ENCODE measurements at places on chromosomes 3 and 15.

- no peak for DNase-seq
Observed at GRCh38 chr3:14898929-14899328, 48.5 kb upstream of the NR2C2 start.

- no peak for DNase-seq
Observed at GRCh38 chr3:56772952-56773938, 28.5 kb downstream of the ARHGEF3 start.

- no peak for DNase-seq
Observed at GRCh38 chr15:72184165-72184811, 13.3 kb downstream of the GRAMD2A start.

DNA sequence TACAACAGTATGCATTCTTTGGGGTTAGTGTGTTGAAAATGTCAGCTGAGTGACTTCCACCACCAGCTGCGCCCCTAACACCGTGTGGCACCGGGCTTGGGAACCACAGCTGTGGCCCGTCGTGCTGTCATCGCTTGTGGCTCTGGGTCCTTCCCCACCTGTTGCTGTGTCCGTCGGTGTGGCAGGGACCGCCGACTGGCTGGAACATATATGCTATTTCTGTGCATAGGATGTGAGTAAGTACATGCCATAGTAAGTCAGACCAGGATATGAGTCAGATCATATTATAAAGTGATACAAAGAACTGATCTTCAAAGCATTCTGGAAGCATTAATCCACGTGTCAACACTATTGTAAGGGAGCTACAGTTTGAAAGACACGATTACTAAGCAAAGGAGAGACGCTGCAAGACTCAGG lies 31.9 kb downstream of the EHD4 start:
- DNase-seq, result no peak

DNA sequence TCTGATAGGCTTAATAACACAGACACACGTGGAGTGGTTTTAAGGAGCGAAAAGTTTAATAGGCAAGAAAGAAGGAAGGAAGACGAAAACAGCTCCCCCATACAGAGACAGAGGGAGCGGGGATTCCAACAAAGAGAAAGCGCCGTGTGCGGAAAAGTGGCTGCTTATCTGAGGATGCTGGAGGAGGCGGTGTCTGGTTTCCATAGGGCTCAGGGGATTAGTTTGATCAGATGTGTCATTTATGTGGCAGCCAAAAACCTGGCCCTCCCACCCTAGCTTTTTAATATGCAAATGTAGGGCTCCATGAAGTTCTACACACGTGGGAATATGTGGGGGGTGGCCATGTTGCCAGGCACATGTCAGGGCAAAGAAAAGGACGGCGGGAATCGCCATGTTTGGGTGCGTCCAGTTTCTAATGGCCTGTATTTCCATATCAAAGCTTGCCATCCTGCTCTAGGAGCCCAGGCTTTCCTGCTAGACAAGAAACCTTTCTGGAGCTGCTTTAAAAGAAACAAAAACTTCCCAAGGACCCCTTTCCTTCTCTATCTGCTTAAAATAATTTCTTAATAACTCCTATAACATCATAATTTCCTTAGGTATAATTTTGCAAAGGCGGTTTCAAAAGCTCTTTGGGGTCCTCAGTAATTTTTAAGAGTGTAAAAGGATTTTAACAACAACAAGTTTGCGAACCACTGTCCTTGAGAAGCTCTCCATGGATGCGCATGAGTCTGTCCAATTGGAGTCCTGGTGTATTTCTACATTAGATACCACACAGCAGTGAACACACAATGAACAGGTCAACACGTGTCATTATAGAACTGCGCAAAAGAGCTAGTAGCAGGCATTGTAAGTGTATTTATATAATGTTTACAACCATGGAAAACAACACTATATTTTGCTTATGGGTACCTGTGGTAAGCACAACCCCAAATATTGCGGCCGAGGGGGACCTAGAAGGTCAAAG lies 622 bp upstream of the ZNF589 start:
- DNase-seq, result peak; percentile 82

DNA sequence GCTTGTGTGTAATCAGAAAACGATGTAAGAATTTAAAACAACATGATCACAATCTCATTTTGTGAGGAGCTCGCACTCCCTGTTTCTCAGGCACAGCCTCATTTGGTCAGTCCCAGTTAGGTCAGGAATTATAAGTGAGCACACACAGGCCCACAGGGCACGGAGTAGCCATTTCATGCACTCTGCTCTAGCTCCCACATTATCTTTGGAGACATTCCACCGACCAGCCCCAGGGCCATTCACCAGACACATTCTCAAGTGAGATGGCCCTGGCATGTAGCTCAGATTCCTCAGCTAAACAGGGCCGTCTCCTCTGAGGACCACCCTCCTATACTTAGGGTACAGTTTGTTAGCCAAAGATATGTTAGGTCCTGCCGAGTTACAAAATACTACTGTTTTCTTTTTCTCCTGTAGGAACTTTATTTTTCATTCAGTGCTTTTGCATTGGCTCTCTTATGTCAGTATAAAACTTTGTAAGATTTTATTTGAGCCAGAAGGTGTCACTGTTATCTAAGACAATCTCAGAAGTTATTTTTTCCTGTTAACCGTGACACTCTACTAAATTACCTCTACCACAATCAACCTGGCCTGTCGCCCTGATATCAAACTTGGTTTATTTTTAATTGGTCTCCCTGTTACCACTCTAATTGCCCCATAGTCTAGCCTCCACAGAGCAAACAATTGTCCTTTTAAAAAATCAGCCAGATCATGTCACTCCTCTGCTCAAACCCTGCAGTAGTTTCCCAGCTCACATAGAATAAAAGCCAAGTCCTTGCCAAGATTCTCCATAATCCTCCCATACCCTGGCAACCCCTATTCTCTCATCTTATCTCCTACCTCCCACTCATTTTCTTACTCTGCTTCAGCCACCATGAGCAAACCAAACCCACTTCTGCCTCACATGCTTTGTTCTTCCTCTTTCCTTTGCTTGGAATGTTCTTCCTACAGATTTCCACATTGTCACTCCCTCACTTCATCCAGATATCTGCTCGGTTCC lies 105.7 kb downstream of the PPP2R3A start:
- peak; percentile 28 for DNase-seq

GRCh38 chr15:63969652-63970421 lies 76.4 kb downstream of the DAPK2 start:
- DNase-seq, result no peak

DNA sequence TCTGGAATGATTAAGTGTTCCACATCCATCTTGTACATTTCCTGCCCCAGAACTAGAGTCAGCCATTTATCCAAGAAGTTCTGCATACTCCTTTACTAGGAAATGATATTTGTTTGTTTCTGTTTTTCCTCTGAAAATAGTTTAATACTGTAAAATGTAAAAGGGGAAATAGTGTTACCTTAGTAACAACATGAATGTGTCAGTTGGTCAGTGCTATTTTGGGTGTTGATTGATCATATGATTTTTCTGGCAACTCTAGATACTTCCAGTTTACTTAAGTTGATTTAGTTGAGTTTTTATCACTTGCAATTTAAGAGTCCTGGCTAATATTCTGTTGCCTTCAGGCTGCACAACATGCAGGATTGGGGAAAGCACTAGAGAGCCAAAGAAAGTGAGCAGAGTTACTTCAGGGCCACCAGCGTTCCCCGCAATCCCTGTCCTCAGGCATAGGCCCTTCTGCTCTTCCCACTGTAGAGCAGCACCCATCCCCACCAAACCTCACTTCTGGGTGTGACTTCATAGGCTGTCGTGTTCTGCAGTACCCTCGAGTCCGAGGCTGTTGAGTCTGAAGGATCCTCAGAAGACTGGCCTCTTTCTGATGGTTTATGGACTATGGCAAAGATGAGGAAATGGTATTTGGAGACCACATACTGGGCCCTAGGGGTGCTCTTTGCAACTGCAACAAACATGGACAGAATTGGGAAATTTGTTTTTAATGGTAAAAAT lies 69.0 kb downstream of the CHD2 start:
- DNase-seq, result no peak

DNA sequence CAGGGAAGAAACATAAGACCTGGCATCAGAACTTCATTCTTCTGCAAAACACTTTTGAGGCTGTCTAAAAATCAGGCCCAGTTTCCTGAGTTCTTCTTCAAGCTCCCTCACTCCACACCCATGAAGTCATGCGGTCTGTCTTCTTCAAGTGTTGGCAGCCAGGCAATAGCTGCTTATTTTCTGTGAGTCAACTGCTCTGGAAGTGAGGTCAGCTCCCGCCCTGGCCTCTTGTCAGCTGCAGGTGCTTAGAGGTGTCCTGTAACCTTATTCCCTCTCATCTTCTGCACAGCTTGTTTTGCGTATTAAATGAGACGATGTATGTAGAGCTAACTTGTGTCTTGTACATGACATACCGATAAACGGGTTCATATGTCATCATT lies 226.1 kb downstream of the ADAMTS17 start:
- DNase-seq, result no peak

DNA sequence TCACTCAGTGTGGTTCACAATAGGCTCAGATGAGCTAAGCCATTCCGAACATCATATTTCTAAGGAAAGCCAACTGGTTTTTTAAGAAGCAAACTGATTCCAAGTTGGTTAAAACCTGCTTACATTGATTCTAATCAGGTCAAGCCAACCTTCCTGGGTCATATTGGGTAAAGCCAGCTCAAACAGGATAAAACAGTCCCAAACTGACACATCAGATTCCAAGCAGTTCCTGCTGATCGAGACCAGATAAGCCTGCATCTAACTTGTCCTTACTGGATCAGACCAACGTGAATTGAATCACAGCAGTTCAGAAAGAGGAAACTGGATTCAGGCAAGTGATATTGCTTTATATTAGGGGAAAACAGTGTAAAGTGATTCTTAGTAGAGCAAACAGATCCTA lies 18.6 kb upstream of the THSD4 start:
- no peak for DNase-seq

- DNase-seq, result no peak
Observed at GRCh38 chr15:73270366-73271097, 98.2 kb downstream of the HCN4 start.

- DNase-seq, result no peak
Observed at GRCh38 chr3:166527325-166527724, 690.1 kb upstream of the BCHE start.

DNA sequence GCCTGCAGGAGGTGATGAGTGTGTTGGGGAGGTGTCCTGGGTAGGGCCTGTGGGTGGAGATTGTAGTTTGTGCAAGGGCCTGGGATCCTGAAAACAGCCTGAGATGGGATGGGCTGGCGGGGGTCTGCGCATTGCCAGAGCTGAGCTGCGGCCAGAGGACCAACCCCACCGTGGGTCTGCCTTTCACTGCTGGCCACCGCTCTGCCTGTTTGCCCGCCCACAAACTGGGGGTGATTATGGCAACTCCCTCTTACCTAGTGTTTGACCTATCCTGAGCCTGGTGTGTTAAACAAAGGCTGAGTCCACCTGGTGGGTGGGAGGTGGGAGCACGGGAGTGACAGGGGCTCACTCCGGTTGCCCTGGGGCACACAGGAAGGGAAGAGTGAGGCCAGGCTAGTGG lies 9.8 kb downstream of the ABTB1 start:
- no peak for DNase-seq

GRCh38 chr15:85745023-85745422 lies 49.7 kb downstream of the KLHL25 start:
- no peak for DNase-seq

GRCh38 chr3:177514611-177515499 lies 317.6 kb upstream of the TBL1XR1 start:
- no peak for DNase-seq

GRCh38 chr3:196096382-196096953 lies 14.6 kb upstream of the TFRC start:
- no peak for DNase-seq

- no peak for DNase-seq
Observed at GRCh38 chr3:170690661-170690981, 104.7 kb upstream of the SLC7A14 start.

- no peak for DNase-seq
Observed at GRCh38 chr3:183581496-183582155, 26.1 kb upstream of the KLHL6 start.

GRCh38 chr3:17717411-17717810 lies 25.0 kb downstream of the TBC1D5 start:
- DNase-seq, result no peak

- DNase-seq, result no peak
Observed at GRCh38 chr3:9947025-9947995, 4.9 kb downstream of the PRRT3 start.

- no peak for DNase-seq
Observed at GRCh38 chr15:99145005-99145404, 40.1 kb downstream of the SYNM start.

GRCh38 chr15:62999923-63000561 lies 42.5 kb upstream of the TPM1 start:
- DNase-seq, result no peak

All from NT2/D1 (cell line).